GM18507 (cell line): ENCODE measurements at places on chromosomes 11 and 22.

- no peak for DNase-seq
These were observed 550.7 kb downstream of the INSC start for GRCh38 chr11:15665368-15665871.

- DNase-seq, result no peak
These were observed 3.3 kb downstream of the RBM4 start for GRCh38 chr11:66641834-66642233.

- no peak for DNase-seq
These were observed 6.8 kb downstream of the MAFF start for GRCh38 chr22:38208551-38208968.

- DNase-seq, result no peak
These were observed 333.4 kb upstream of the MPPED2 start for GRCh38 chr11:30919389-30920152.

GRCh38 chr11:47645500-47645899, 3.1 kb upstream of the MTCH2 start:
- DNase-seq, result no peak

- no peak for DNase-seq
These were observed 312.9 kb upstream of the CCDC90B start for GRCh38 chr11:83599066-83599465.
